ENCODE measurements at places on chromosomes 7 and 10.

DNA sequence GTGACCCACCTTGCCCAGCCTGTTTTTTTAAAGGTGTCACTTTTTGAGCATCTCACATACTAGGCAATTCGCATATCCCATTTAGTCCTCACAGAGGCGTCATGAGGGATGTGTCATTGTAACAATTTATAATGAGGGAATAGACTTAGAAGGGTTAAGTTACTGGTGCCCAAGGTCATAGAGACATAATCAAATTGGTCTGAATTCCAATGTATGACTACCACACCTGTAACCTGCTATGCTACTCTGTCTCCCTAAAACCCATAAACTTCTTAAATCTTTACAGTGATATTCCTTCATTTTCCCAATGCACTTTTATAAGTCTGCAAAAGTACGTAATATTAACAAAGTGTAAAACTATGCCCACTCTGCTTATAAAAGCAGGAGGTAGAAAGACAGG is 7.1 kb downstream of the ZMYND11 start:
- DNase-seq = no peak

- no peak for DNase-seq
Measured at GRCh38 chr10:119120413-119120867, 16.5 kb downstream of the DENND10 start.

DNA sequence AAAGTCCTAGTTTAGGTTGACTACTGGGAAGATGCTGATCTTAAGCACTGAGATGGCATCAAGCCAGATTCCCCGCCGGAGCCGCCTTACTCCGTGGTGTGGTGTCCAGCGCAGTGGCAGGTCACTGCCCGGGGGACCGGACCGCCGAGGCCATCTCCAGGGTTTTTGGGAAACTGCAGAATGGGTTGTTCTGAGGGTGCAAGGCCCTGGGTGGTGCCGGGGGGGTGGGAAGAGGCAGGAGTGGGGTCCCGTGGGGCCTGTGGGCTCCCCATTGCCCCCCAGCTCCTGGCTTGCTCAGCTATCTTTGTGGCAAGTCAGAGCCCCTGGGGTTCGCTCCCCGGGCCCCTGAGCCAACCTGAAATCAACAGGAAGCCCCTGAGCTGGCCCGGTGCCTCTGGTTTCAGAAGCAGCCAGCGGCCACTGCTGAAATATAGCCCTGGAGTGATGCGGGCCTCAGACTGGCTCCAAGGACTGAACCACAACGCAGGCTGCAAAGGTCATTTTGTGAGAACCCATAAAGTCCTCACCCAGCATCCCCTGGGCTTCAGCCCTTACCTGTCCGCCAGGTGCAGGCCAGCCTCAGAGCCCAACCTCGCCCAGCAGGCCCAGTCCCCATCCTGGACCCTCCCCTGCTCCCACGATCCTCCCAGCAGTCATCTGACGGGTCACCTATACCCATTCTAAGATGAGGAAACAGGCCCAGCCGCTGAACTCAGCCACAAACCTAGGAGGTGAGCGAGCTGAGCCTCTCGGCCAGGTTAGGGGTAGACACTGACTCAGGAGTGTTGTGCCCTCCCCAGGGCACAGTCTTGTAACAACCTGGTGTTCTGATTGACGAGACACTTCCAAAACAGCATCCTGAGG is 102.7 kb downstream of the PDGFA start:
- DNase-seq = no peak

DNA sequence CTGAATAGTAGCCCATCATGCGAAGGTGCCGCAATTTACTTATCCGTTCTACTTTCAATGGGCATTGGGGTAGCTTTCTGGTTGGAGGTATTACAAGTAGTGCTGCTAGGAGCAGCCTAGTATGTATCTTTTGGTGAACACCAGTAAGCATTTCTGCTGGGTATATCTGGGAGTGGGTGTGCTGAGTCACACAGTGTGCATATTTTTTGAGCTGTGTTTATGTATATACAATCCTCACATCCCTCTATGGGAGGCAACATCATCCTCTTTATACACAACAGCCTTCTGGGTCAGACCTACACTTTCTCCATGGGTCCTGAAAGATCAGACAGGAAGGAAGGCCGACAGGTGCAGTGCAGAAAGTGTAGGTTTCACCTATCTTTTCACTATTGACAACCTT is 36.3 kb downstream of the PYROXD2 start:
- no peak for DNase-seq

DNA sequence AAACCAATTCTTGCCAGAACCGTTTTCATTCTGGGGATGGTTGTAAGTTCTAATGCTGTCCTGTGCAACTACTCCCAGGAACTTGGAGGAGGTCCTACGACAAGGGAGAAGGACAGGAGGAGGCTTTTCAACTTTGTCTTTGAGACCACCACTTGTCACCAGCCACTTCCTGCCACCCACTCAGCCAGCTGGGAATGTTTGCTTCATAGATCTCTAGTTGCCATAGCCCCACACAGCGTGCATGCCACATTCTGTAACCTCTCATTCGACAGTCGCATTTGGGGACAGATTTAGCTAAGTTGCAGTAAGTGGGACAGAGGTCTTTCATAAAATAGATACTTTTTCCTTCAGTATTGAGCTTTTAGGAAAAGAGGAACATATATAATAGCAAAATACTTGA is 78.0 kb downstream of the TAF3 start:
- DNase-seq = no peak
